HCT116 (cell line): ENCODE measurements at places on chromosomes 2 and 18.

- no peak for DNase-seq
- no peaks in the 10 kb centered on the region for H3K27me3 ChIP-seq
- no peaks in the 10 kb centered on the region for H3K4me1 ChIP-seq
- no peak overlapping the region for H3K27ac ChIP-seq
- H3K4me3 ChIP-seq = no peak overlapping the region
- H3K36me3 ChIP-seq = no peaks in the 10 kb centered on the region
Observed at GRCh38 chr2:116769514-116769913, 1045.0 kb upstream of the DDX18 start.

DNA sequence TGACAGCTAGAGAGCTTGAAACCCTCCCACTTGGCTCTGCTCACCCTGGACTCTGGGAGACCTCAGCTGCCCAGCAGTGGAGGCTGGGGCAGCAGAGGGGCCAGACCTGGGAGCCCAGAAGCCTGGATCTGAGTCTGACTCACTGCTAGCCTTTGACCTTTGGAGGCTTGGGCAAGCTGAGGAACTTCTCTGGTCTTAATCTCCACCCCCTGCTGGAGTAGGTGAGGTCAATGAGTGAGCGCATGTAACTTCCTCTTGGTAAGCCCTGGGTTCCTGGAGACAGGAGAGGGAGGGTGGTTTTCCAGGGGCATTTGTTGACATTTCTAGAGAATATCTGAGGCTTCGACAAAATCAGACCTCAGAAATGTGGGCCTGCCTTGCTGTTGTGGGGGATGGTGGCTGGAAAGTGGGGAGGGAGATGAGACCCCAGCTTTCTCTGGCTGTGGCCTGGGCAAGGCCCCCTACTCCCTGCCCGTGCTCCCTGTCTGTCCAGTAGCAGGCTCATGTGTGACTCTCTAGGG lies 73.0 kb upstream of the YWHAQ start:
- no peaks in the 10 kb centered on the region for H3K36me3 ChIP-seq
- DNase-seq = peak; percentile 37
- H3K4me3 ChIP-seq = no peak overlapping the region
- no peaks in the 10 kb centered on the region for H3K27me3 ChIP-seq
- peaks cover 27% of the 10 kb centered on the region for H3K4me1 ChIP-seq

- no peak overlapping the region for H3K27ac ChIP-seq
- H3K4me1 ChIP-seq = no peaks in the 10 kb centered on the region
- H3K4me3 ChIP-seq = no peak overlapping the region
- no peaks in the 10 kb centered on the region for H3K36me3 ChIP-seq
Observed at GRCh38 chr2:64952511-64953482, 36.4 kb upstream of the SLC1A4 start.

- 0 out of 2 replicates have a peak, but pooled peaks cover under 1% of the 10 kb centered on the region for H3K36me3 ChIP-seq
- H3K27ac ChIP-seq = no peak overlapping the region
- no peaks in the 10 kb centered on the region for H3K27me3 ChIP-seq
- no peaks in the 10 kb centered on the region for H3K4me1 ChIP-seq
- no peak for DNase-seq
Observed at GRCh38 chr2:222653280-222653679, 2.6 kb downstream of the FARSB start.
